ENCODE measurements at places on chromosomes 5 and 9.
A peak's percentile ranks its signal among the peaks of the same experiment; 100 is the strongest.

DNA sequence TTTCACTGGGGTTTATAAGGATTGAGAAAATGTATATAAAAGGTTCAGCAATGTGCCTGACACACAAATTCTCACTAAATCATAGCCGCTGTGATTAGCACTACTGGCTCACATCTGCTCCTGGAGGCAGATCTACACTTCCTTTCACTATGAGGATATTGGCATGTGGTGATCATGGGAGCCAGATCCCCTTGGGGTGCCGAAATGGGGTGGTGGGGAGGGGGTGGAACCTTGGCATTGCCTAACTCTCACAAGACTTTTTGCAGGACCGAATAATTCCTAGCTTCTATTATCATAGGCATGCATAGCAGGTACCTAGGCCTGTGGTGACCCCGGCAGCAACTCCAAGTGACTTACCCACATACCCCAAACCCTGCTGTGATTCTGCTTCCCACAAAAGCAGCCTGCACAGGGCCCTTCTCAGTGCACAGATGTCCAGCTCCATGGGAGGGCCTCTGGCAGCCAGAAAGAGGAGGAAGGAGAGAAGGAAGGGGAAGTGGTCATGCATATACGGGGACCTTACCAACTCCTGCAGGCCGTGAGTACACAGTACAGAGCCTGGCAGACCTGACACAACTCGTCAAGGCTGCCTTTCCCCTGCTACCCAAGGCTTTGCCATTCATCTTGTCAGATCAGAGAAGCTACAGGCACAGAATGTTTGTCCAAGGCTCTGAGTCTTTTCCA, 61.3 kb upstream of the IQGAP2 start:
- DNase-seq: no peak

DNA sequence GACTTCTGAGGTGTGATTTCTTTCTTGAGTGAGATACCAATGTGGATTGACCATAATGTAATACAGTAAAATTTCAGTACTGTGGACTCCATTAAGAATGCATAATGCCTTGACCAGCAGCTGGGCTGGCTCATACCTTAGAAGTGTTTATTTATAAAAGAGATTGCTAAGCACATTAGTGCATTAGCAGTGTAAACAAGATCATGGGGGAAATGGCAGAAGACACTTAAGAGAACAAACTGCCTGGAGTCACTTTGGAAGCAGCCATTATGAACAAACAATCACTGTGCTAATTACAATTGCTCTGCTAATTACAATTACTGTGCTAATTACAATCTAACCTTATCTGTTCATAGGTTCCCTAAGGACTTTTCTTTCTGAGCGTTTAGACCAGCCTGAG, 104.2 kb downstream of the TRIM32 start:
- DNase-seq: no peak

DNA sequence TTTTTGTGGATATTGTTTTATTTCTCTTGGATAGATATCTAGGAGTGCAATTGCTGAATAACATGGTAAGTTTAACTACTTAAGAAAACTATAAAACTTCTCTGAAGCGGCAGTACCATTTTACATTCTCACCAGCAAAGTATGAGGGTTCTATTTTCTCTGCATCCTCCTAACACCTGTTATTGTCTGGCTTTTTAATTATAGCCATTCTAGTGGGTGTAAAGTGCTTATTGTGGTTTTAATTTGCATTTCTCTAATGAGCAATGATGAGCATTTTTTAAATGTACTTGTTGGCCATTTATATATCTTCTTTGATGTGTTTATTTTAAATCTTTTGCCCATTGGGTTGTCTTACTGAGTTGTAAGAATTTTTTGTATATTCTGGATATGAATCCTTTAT, 28.7 kb downstream of the SMIM32 start:
- no peak for DNase-seq

DNA sequence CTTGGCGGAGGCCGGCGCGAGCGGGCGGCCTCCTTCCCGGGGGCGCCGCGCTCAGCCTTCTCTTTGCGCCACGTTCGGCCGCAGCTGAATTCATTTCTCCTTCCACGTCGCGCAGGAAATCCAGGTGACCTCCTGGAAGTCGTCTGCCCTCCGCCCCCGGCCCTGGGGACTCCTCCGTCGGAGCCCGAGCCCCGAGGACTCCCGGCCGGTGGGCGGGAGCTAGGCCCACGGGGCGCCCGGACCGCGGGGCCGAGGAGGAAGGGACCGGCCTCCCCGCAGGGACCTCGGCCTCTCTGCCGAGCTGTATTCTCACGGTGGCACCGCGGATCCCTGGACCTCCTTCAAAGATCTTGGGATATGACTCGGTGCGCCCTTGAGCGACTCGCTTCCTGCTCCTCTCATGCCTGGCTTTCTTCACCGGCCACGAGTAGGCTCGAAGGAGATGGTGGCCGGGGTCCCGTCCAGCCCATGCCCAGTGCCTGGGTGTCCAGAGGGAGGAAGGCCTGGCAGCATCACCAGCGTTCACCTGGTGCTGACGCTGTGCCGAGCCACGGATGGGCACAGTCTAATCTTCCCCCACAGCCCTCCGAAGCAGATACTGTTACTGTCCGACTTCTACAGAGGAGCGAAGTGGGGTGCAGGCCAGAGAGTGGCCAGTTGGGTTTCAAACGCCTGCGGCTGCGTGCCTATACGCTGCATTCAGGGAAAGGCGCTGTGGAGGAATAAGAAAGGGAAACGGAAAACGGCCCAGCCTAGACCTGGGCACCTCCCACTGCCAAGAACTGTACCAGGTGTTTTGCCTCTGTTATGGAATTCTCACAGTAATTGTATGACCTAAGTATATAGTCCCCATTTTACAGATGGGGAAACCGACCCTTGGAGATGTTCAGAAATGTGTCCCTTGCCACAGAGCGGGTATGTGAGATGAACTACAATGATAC, 47.3 kb downstream of the PAX5 start:
- no peak for DNase-seq

GRCh38 chr9:3028535-3028934, 184.6 kb upstream of the PUM3 start:
- no peak for DNase-seq

GRCh38 chr9:77735494-77735893, 87.4 kb upstream of the GNA14 start:
- no peak for DNase-seq

DNA sequence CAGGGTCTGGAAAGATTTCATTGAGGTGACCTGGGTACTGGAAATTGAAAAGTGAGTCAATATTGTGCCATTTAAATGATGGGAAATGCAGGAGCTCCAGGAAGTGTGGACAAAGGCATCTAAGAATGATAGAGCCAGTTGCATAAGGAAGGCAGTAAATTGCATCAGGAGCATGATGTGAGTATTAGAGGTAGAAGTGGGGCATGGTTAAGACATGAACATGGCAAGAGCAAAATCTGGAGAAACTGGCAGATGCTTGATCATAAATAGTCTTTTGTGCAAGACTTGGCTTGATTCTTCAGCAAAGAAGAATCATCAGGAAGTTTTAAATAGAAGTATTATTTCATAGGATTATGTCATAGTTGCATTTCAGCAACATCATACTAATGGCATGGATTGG, 157.4 kb upstream of the PUM3 start:
- DNase-seq: no peak

GRCh38 chr5:34957321-34957720, 28.0 kb downstream of the DNAJC21 start:
- no peak for DNase-seq

GRCh38 chr9:93659044-93659836, 82.9 kb downstream of the PHF2 start:
- no peak for DNase-seq

DNA sequence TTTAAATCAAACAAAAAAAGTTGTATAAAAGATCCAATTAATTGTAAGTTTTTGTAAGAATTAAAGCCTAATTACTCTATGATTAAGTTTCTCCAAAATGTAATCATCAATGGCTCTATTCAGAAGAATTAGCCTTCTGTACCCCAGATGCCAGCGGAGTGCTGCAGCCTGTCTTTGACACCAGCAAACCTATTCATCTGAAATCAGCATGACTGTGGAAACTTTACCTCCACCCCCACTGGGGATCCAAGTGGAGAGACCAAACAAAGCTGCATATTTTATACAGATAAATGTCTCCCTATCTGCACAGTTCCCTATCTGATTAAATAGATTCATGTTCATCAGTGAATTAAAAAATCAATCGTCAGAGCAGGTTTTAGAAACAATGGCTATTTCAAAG, 426.8 kb downstream of the KIAA0825 start:
- no peak for DNase-seq

DNA sequence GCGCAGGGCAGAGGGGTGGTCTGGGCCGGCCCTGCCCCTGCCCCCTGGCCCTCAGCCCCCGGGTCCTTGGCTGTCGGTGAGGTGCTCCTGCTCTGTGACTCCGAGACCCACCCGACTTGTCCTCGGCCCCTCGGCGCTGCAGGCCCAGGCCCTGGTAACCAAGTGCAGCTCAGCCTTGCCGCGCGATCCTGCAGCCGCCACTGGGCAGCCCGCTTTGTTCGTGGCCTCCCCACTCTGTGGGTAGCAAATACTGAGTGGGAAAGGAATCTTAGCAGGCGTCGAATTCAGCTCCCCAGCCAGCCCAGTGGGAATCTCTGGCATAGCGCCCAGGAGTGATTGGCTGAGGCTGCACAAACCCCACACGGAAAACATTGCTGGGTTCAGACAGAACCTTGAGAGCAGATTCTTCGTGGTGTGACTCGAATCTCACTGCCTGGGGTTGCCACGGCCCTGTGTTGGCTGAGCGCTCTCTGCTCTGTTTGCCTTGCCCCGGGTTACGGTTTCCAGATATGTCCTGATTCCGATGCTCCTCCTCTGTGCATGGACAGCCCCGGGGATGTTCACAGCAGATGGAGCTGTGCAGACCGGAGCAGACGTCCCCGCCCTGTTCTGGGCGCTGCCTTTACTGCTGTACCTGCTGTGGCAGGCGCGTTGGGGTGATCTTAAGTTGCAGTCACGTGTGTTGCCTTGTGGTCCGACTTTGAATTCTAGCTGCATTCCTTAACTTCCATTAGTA, 13.4 kb upstream of the EXOC3 start:
- DNase-seq: no peak

- no peak for DNase-seq
These were observed 69.0 kb downstream of the TJP2 start for GRCh38 chr9:69243116-69243515.

DNA sequence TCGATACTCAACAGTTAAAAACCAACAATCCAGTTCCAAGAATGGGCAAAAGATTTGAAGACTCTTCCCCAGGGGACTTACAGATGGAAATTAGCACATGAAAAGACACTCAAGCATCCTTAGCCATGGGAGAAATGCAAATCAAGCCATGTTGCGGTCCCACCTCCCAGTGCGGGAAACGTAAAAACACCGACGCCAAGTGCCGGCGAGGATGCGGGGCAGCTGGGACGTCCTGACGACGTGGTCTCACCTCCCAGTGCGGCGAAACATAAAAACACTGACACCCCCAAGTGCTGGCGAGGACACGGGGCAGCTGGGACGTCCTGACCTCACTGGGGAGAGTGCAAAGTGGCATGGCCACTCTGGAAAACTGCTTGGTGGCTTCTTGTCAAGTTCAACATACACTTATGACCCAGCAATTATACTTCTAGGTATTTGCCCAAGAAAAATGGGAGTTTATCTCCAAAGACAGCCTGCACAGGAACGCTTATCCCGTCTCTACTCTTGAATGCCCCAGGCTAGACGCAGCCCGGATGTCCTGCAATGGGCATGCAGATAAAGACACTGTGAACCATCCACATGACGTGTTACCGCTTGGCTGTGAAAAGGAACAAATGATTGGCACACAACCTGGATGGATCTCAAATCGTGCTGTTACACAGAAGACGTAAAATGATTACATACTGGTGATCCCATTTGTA, 60.1 kb upstream of the UBAC1 start:
- peak; percentile 5 for DNase-seq

DNA sequence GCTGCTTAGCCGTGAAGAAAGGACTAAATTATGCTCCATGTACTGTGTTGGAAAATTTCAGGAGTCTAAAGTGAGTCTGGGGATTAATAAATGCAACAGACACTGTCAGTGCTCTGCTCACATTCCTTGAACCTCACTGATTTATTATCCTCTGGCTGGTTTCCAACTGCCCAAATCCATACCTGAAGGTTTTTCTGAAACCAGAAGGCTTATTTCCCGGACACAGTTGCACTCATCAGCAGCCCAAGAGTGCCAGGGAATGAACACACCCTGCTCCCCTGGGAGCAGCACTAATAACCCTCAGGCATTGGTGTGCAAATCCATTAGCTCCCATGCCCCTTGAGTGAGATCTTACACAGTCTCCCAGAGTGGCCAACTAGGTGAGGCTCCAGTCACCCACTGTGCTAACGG, 38.7 kb downstream of the F2R start:
- no peak for DNase-seq

DNA sequence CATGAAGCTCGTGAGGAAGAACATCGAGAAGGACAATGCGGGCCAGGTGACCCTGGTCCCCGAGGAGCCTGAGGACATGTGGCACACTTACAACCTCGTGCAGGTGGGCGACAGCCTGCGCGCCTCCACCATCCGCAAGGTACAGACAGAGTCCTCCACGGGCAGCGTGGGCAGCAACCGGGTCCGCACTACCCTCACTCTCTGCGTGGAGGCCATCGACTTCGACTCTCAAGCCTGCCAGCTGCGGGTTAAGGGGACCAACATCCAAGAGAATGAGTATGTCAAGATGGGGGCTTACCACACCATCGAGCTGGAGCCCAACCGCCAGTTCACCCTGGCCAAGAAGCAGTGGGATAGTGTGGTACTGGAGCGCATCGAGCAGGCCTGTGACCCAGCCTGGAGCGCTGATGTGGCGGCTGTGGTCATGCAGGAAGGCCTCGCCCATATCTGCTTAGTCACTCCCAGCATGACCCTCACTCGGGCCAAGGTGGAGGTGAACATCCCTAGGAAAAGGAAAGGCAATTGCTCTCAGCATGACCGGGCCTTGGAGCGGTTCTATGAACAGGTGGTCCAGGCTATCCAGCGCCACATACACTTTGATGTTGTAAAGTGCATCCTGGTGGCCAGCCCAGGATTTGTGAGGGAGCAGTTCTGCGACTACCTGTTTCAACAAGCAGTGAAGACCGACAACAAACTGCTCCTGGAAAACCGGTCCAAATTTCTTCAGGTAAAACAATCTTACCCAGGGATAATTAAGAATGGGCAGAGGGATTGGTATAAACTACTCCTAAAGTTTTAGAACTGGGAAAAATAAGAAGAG, 12.9 kb downstream of the ITGA1 start:
- peak; percentile 79 for DNase-seq
